ENCODE measurements at places on chromosomes 12 and 14. TPM values are rescaled to one million over a fixed set of nuclear protein-coding genes. Genes with fewer than 3 reads are reported as not detected.
A peak's percentile ranks its signal among the peaks of the same experiment; 100 is the strongest.

DNA sequence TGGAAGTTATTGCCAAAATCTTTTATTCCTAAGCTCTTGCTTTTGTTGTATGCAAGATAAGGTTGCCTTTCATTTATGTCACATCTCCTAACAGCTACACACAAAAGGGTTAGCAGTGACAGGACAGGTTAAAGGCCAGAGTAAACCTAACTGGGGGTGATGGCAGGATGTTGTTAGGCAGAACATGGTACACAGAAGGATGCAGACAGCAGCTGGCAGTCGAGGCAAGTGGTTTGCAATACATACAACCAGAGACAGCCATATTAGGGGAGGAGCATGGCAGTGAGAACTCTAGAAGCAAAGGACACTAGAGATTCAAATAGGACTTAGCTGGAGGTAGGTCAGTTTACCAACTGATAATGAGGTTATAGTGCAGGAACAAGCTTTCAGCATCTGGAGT, 2.7 kb upstream of the ABCD2 start:
- no peak overlapping the region for H3K27ac ChIP-seq
- no peaks in the 10 kb centered on the region for H3K27me3 ChIP-seq
- H3K36me3 ChIP-seq: no peaks in the 10 kb centered on the region
- no peak for DNase-seq

DNA sequence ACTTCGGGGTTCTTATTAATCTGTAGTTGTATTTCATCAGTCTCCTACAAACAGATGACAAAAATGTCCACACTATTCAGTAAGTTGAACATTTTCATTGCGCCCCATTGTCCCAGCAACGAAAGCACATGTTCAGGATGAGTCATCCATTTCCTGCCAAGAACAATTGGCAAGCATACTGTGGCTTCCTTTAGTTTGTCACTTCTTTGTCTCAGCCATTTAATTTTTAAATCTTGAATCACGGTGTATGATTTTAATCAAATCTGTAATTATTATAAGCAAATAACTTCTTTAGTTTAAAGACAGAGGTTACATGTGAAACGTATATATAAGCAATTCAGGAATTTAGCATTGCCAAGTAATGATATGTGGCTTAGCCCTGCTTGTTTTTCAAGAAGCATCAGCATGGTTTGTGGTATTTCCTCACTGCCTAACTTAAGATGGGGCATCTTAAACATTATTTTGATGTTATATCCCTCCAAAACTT, 211.3 kb upstream of the KRR1 start:
- no peaks in the 10 kb centered on the region for H3K27me3 ChIP-seq
- peak overlapping the region; percentile 80 for H3K27ac ChIP-seq
- no peak overlapping the region for H3K4me3 ChIP-seq
- DNase-seq: peak; percentile 68
- peaks cover 40% of the 10 kb centered on the region for H3K4me1 ChIP-seq

GRCh38 chr12:56631790-56632700, 1.9 kb upstream of the BAZ2A start:
- peaks cover 47% of the 10 kb centered on the region for H3K4me1 ChIP-seq
- peak overlapping the region; percentile 40 for H3K4me3 ChIP-seq
- H3K36me3 ChIP-seq: peaks cover 6% of the 10 kb centered on the region
- H3K27ac ChIP-seq: no peak overlapping the region

The CCDC85C gene
- 3.2 TPM for total RNA-seq

- H3K4me3 ChIP-seq: no peak overlapping the region
- DNase-seq: no peak
- H3K36me3 ChIP-seq: no peaks in the 10 kb centered on the region
- H3K4me1 ChIP-seq: no peaks in the 10 kb centered on the region
- no peaks in the 10 kb centered on the region for H3K27me3 ChIP-seq
Observed at GRCh38 chr14:97776890-97777558, 979.8 kb downstream of the VRK1 start.

DNA sequence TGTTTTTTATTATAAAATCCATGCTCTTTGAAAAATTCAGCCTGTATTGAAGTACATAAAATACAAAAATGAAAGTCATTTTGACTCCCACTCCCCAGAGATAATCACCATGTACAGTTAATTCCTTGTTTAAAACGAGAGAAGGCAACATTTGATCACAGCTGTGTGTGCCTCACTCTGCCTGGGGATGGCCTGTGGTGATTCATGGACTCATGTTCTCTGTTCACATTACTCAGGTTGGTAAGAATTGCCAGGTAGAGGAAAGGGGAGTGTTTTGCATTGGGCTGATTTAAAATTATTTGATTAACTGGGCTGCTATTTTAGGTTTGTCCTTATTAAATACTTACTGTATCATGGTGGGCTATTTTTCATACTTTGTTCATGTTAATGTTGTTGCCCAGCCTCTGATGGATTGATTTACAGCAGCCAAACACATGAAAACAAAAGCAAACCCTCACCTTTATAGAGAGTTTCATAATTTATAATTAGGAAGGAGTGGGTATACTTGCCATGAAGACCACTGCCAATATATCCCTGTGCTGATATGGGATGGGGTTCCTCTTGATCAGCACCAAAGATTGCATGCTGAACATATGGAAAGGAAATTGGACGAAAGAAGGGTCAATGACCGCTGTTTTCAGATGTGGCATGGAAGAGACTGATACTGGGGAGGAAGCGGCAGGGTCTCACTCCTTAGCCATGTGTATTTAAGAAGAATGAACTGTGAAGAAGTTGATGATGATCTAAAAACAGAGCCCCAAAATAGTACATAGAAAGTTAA, 3.0 kb downstream of the ZBTB1 start:
- H3K27me3 ChIP-seq: no peaks in the 10 kb centered on the region
- peak overlapping the region; percentile 88 for H3K4me3 ChIP-seq
- peak; percentile 65 for DNase-seq
- peak overlapping the region; percentile 55 for H3K27ac ChIP-seq

The SLC6A13 gene
- not detected for total RNA-seq

The LMNTD1 gene
- total RNA-seq: not detected

GRCh38 chr12:46450279-46450748, 77.7 kb upstream of the SLC38A2 start:
- H3K27ac ChIP-seq: no peak overlapping the region
- peak; percentile 3 for DNase-seq
- H3K36me3 ChIP-seq: no peaks in the 10 kb centered on the region
- peaks cover 10% of the 10 kb centered on the region for H3K4me1 ChIP-seq

DNA sequence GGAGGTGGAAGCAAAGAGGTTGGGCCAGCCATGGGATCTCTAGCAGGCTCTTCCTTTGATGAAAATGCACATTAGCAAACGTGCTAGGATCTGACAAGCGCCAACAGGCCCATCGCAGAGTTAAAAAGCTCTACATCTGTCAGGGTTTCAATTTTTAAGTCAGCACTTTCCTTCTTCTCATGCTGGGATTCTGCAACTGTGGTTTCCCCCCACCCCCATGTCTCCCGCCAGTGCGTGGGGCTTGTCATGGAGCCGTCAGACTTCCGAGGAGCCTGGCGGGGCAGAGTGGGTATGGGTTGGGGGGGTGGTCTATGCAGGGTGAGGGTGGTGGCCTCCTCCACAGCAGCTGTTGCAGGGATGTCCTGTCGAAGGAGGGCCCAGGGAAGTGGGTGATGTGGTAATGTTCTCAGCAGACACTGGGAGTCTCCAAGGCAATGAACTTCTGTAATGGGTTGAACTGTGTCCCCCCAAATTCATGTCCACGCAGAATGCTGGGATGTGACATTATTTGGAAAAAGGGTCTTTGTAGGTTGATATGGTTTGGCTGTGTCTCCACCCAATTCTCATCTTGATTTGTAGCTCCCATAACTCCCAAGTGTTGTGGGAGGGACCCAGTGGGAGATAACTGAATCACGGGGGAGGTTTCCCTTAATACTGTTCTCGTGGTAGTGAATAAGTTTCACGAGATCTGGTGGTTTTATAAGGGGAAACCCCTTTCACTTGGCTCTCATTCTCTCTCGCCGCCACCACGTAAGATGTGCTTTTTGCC, 115.2 kb upstream of the MAP1LC3B2 start:
- H3K4me3 ChIP-seq: no peak overlapping the region
- H3K27ac ChIP-seq: no peak overlapping the region
- no peaks in the 10 kb centered on the region for H3K36me3 ChIP-seq
- no peaks in the 10 kb centered on the region for H3K4me1 ChIP-seq
- DNase-seq: no peak

All from osteoblast (primary cell).